ENCODE measurements at places on chromosomes 6 and 20.

- no peak for DNase-seq
Measured at GRCh38 chr6:169895000-169895759, 143.8 kb downstream of the ERMARD start.

GRCh38 chr6:170162775-170163404 lies 128.0 kb downstream of the DLL1 start:
- no peak for DNase-seq

GRCh38 chr20:51985013-51985415 lies 182.7 kb upstream of the SALL4 start:
- DNase-seq = no peak

- DNase-seq = no peak
Measured at GRCh38 chr20:61396262-61396848, 144.3 kb downstream of the CDH4 start.

GRCh38 chr6:115901896-115902295 lies 158.8 kb downstream of the FRK start:
- no peak for DNase-seq

DNA sequence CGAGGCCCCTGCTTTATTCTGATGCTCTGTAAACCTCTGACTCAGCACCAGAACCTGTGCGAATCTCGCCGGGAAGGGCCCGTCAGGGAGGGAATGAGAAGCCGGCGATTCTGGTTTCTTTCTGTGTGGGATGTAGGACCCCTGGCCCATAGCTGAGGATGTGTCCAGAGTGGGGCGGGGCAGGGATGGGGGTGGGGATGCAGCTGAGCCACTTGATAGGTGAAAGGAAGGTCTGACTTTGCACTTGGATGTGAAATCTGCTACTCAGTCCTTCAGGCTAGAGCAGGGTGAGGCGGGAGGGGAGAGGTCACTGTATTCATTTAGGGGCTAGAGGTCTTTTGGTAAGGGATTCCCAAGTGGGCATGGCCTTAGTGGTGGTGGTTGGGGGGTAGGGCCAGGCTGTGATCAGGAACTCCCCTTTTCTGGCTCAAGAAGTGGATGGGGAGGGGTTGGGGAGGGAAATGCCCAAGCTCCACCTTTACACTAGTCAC lies 2.3 kb downstream of the TOX2 start:
- DNase-seq = no peak

DNA sequence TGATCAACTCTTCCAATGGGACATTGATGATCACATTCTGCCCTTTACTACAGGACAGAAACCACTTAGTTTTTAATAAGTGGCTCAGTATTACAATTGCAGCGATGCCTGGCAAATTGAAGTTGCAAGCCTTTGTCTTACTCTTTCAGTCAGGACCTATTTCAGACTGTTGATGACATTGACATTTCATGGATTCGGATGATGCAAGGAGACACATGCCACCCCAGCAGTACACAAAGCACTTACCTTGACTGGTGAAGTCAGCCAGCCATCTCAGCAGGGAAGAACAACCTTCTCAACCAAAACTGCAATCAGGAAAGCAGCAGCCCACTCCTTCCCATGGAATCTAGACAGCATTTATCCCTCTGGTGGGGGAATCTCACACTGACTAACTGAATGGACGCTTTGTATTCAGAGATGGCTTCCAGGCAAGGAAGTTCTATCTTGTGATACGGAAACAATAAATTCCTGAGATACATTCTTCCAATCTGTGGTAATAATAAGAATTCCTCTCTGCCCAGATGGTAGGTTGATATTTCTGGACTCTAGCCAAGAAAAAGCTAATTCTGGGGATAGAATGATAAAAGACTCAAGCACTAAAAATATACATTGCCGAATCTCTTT lies 24.8 kb downstream of the NFYA start:
- DNase-seq = no peak

- DNase-seq = no peak
Measured at GRCh38 chr20:39222101-39222500, 260.0 kb downstream of the DHX35 start.

- DNase-seq = no peak
Measured at GRCh38 chr6:14258695-14259593, 141.4 kb downstream of the CD83 start.

GRCh38 chr6:129662406-129662766 lies 47.6 kb downstream of the ARHGAP18 start:
- DNase-seq = no peak

- DNase-seq = peak; percentile 92
Measured at GRCh38 chr6:37182736-37183590, 13.0 kb downstream of the PIM1 start.

DNA sequence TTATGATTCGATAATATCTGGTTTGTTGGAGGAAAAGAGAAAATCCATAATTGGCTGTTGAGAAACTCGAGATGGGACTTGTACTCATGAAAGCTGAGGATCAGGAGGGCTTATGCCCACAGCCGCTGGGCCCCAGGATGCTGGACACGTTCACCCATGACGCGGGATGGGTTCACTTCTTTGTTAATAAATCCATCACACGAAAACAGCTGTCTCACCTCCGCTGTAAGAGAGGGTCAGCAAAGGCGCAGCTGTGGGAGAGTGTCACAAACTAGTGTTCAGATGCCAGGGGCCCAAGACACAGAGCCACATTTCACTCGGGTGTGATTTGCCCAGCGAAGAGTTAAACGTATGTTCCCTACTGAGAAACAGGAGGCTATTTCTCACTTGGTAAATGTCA lies 315.1 kb downstream of the THBS2 start:
- DNase-seq = no peak

- DNase-seq = no peak
Measured at GRCh38 chr6:135311446-135312200, 130.5 kb downstream of the MYB start.

- no peak for DNase-seq
Measured at GRCh38 chr6:127267646-127268625, 1.3 kb downstream of the RNF146 start.

DNA sequence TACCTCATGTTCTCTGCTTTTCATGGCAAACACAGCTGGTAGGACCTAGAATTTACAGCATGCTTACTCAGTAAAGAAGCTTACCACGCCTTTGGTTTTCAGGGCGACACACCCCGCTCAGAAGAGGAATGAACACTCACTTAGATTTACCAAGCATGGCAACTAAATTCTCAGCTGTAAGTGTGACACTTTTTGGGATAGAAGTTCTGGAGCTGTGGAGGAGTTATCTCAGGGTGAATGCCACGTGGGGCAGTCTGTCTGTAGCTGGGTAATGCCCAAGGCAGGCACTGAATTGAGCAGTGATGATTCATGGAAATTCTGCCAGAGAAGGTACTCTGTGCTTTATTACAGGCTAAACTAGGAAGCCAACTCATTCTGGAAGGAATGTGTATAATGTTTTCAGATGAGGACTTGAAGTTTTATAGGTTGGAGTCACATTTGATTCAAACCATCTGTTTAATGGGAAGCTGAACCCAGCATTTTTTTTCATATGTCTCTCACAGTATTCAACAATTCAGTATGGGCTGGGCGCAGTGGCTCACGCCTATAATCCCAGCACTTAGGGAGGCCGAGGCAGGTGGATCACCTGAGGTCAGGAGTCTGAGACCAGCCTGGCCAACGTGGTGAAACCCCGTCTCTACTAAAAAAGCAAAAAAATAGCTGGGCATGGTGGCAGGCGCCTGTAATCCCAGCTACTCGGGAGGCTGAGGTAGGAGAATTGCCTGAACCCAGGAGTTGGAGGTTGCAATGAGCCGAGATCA lies 3.5 kb upstream of the PRIM2 start:
- DNase-seq = no peak

DNA sequence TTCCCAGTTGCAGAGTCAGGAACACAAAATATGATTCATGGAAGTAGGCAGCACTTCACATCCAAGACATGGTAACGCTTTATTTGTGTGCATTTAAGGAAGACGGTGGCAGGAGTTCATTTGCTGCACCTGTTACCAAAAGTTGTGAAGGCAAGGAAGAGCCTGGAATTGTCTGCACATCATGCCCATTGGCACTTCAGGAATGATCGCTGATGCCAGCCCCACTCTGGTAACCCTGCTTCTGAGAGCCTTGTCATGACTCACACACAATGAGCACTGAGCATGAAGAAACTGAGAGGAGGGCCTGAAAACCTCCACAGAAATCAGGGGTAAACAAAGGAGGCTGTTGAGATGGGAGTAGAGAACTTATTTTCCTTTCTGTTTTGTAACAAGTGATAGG lies 181.1 kb downstream of the RPS12 start:
- DNase-seq = no peak
